ENCODE measurements at places on chromosomes 2 and 18. TPM values are rescaled to one million over a fixed set of nuclear protein-coding genes. Genes with fewer than 3 reads are reported as not detected.

- no peak for DNase-seq
These were observed 89.0 kb upstream of the RBMS1 start for GRCh38 chr2:160582490-160583145.

GRCh38 chr18:63098018-63098981 is 221.3 kb downstream of the BCL2 start:
- peak; percentile 82 for DNase-seq

DNA sequence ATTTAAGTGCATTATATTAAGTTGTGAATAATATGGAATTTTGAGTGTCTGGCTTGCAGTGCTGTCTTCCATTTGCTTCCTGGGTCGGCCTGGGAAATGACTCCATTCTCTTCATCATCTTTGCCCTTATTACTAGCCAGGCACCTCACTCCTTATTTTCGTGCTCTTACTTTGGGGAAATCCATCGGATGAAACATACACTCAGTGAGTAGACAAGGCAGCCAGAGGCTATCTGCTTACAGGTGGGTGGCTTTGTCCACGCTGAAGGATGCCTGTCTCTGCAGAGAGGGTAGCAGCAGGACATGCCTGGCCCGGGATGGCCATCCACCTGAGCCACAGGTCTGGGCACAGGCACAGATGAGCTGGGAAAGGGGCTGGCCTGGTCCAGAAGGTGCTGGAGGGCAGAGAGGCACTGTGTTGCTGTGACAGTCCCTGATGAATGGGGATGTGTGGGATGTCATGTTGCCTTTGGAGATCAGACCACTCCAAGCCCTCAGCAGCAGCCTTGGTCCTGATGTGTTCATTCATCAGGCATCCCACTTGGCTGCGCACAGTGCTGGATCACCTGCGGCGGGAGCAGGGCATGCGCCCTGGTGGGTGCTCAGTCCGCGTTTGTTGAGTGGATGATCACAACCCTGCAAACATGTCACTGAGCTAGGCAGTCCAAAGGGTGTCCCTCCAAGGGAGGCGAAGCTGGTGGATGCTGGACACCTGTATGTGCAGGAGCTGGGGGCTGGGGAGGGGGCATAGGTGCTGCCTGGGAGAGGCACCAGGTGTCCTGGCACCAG is 236.0 kb downstream of the LDLRAD4 start:
- DNase-seq = no peak

- no peak for DNase-seq
These were observed 15.4 kb downstream of the TNS1 start for GRCh38 chr2:217987391-217987790.

DNA sequence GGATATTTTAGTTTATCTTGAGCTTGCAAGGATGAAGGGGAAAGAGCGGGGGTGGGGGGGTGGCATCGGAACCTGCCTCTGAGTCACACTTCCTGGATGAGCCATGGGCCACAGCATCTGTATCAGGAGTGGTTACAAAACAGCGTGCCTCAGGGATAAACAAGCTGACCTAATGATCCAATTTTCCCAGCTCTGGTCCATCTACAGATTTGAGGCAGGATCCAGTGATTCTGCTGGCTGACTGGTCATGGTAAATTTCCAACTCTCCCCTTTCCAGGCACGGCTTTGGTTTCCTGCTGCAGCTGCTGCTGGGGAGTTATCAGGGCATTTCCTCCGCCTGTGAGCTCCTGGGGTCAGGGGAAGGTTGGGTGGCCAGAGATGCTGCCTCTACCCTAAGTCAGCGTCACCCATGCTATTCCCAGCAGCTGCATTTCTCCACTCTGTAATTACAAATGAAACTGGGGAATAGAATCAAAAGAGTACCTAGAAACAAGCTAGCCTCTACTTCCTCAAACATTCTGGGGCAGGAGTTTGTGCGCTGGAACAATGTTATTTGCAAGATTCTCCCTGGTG is 4.7 kb upstream of the HPCAL1 start:
- DNase-seq = peak; percentile 50

The SNED1 gene
- total RNA-seq = 6.1 TPM

DNA sequence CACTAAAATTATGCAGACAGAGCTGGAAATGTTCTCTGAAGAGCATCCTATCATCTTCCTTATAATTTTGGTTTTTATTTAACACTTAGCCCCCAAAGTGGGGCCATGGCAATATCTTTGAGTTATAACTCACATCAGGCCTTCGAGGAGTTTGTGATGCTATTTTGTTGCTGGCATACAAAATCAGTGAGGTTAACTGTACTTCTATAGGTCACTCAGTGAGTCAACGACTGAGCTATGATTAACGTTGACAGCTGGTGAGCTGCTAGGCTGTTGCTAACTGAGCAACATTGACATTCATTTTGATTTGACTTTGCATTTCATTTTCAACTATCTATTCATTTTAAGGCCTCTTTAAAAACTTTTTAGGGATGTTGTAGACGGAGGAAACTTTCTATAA is 50.0 kb downstream of the GPD2 start:
- DNase-seq = no peak

DNA sequence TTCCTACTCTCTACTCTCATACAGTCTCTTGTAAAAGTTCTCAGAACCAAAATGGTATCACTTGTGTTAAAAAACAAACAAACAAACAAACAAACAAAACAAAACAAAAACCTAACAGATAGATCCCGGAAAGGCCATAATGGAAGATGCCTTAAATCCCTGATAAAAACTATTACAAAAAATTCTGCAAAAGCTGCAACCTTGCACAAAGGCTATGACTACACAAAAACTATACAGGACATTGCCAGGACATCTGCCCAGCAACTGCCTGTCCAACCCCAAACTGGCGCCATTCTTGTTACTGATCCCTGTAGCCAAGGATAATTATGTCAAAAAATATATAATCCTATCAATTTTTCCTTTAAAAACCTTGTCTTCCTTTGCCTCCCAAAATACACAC is 36.3 kb upstream of the LONRF2 start:
- no peak for DNase-seq

The ADAM17 gene
- total RNA-seq = 23.0 TPM

All from activated CD4-positive, alpha-beta T cell treated with anti-CD3 and anti-CD28 coated beads, Interleukin-2, amount 10 ng/mL, durations not matched to agents 7 days and 5 days (primary cell).